ENCODE measurements at places on chromosomes 1 and 21.
A peak's percentile ranks its signal among the peaks of the same experiment; 100 is the strongest.

- peak; percentile 92 for DNase-seq
Measured at GRCh38 chr1:53681977-53682685, 56.8 kb downstream of the GLIS1 start.

DNA sequence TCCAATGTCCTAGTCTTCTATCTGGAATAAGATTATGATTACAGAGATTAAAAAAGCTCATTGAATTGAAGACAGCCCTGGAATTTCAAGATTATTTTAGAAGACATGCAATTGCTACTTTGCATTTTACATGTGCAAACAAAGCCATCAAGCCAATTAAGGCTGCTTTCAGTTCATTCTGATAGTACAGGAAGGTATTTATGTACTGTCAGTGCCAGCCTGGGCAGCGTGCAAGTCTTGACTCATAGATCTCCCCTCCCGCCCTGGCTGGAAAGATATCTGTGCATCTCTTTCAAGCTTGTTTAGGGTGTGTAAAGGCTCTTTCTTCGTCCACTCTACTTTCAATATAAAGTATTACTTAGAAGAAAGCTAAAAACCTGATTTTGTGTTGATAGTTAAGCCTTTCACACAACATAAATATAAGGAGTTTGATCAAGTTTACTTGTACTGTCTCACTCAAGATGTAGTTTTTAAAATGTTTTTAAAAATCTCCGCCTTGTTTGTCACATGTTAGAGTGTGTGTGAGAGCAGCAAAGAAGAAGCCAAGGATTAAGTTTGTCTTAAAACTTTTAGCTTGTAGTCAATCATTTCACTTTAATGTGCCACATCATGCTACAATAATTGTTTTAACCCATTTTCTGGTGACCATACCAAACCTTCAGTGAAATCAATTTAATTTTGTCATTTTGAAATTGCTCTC lies 13.6 kb upstream of the LYPLAL1 start:
- no peak for DNase-seq

DNA sequence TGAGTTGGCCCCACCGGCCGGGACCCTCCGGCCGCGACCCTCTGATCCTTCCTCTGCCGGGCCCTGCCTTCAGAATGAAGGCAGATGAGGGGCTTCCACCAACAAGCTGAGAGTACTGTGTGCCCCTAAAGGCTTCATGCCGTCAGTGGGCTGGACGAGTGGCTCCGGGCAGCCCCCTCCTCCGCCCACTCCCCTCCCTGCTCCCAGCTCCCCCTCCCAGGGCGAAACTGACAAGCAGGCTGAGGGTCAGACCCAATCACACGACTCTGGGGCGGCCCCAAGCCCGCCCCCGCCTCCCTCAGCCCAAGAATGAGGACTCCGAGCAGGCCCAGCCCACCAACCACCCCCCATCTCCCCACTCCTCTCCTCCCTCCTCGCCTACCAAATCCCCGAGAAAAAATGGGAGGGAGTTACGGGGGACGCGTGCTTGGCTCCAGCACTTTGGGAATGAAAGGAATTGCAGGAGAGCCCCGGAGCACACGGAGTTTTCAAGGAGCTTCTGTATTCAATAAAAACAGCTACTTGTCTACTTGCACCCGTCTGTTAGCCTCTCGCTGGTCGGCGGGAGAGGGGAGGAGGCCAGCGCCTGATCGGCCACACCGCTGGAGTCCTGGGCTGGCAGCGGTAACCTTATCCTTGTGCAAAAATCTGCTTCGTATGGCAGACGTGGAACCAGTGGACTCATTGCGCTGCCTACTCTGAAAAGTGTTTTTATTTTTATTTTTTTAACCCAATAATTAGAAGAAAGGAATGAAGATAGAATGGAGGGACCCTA lies at the start of gene COL11A1:
COL11A1 (minus strand) TSS at position 147 of the 775 bp plus-strand sequence. CDS start 344 bp downstream, outside the sequence.
- peak; percentile 85 for DNase-seq

DNA sequence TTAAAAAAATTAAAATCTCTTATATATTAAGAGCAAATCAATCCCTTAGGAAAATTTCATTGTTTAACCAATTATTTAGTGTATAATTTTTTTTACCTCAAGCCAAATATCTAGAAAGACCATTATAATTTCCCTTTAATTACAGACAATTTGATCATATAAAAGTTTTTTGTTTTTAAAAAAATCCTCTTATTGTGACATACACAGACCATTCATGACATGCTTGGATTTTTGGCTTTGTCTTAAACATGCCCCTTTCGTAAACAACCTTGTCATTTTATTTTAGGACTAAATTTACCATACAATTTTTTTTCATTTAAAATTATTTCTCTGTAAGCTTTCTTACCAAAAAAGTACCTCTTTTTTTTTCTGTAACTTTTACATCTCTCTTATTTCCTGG lies 14.2 kb upstream of the CYP4B1 start:
- DNase-seq: no peak

- DNase-seq: peak; percentile 19
Measured at GRCh38 chr1:80218112-80218511, 1211.6 kb upstream of the ADGRL4 start.

DNA sequence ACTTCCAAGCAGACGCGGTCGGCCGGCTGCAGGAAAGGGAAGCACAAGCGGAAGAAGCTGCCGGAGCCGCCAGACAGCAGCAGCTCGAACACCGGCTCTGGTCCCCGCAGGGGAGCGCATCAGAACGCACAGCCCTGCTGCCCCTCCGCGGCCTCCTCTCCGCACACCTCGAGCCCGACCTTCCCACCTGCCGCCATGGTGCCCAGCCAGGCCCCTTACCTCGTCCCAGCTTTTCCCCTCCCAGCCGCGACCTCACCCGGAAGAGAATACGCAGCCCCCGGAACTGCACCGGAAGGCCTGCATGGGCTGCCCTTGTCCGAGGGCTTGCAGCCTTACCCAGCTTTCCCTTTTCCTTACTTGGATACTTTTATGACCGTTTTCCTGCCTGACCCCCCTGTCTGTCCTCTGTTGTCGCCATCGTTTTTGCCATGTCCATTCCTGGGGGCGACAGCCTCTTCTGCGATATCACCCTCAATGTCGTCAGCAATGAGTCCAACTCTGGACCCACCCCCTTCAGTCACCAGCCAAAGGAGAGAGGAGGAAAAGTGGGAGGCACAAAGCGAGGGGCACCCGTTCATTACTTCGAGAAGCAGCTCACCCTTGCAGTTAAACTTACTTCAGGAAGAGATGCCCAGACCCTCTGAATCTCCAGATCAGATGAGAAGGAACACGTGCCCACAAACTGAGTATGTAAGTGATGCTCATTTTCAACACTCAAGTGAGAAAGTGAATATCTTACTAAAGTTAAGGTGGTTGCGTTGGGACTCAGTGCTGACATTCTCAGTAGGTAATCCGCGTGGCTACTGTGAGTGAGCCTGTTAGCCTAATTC lies 25.5 kb downstream of the UTS2 start:
- peak; percentile 22 for DNase-seq

DNA sequence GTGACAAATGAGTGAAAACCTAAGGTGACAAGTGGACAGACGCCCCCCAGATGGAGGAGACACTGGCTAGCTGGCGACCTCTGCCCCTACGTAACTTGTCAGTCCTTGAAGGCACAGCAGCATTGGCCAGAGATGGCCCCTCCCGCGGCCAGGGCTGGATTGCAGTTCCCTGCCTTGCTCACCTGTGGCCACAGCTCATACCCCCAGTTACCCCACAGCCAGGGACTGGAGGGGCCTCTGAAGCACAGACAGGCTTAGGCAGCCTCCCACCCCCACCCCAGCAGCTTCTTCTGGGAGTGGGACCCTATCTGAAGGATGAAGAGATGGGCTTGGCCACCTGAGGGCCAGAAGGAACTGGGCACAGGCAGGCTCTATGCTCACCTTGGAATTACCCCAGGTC lies 3.7 kb downstream of the HES3 start:
- peak; percentile 68 for DNase-seq

GRCh38 chr1:159598196-159598595 lies 10.6 kb downstream of the APCS start:
- no peak for DNase-seq

- no peak for DNase-seq
Measured at GRCh38 chr1:116006486-116006964, 30.2 kb downstream of the SLC22A15 start.

DNA sequence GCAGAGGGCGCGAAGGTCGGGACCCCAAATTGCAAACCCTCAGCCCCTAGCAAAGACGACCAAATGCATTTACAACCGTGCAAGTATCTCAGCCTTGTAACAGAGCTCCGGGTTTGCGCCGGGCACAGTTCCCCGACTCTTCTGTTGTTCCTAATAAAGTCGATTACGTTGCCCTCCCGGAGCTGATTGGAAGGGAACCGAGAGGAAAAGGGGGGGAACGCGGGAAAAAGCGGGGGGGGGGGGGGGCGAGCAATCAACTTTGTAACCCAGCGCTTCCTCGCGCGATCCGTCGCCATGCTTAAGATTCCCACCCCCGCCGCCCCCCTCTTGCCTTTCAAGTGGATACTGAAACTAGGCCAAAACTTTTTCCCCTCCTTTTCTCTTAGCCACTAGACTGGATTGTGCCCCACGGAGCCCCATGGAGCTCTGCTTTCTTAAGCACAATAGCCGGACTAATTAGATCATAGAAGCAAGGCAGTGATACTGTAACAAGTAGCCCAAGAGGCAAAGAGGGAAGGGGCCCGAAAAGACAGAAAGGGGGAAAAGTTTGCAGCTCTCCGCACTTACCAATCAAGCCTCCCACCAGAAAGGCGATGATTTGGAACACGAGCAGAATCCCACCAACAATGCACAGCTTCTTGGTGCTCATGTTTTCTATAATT lies 565 bp downstream of the WLS start:
- DNase-seq: peak; percentile 75

DNA sequence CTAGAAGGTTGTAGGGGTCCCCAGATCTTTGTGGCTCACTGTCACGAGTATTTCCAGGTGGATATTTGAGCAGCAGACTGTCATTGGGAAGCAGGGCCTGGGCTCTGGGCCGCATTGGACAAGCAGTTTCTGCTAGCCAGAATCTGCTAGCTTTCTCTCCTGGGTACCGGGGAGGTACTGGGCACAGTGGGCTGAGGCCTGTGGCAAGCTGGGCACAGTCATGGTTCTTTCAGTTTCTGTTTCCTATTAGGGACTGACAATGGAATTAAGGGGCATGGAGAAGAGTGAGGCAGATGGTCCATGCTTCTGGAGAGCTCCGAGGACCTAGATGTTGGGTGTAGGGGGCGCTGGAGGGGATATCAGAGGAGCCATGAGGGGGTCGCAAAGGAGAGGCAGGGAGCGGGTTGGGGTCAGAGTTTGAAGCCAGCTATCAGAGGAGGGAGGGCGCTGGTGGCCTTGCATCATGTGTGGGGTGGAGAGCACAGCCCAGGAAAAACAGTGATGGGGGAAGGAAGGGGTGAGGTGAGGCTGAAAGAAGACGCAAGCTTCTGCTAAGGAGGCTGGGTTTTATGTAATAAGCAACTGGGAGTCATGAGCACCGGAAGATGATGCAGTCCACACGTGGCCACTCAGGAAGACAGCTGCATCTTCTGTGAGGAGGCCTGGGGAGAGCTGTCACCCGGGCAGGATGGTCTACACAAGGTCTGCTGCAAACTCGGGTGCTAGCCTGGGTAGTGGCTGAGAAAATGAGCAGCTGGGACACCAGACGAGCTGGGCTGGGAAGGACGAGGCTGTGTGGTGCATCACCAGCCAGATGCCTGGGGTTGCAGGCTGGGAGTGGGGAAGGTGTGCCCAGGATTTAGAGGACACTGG lies 72.7 kb downstream of the IER5 start:
- DNase-seq: no peak

- peak; percentile 58 for DNase-seq
Measured at GRCh38 chr21:42638266-42638863, 15.1 kb upstream of the PDE9A start.

GRCh38 chr1:171292799-171293198 lies 21.2 kb upstream of the FMO4 start:
- no peak for DNase-seq

- no peak for DNase-seq
Measured at GRCh38 chr1:93288558-93288957, 57.1 kb upstream of the DR1 start.

DNA sequence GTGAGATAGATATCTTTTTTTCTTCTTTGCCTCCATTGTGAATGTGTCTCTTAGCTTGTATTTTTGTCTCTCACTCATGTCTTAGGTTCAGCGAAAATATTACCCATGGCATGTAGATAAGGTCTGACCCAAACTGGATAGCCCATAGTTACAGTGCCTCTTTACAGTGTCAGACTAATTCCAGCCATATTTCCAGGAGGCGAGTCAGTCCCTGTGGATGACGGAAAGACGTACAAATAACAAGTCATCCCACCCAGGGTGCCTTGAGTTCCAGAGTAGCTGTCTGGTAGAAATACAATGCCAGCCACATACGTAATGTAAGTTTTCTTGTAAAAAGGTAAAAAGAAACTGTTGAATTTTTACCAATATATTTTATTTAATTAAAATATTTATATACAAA lies 157.3 kb downstream of the ZNF281 start:
- DNase-seq: no peak

GRCh38 chr21:45831991-45832740 lies 149.4 kb upstream of the COL6A1 start:
- no peak for DNase-seq

- no peak for DNase-seq
Measured at GRCh38 chr1:41773144-41773591, 145.6 kb downstream of the HIVEP3 start.

DNA sequence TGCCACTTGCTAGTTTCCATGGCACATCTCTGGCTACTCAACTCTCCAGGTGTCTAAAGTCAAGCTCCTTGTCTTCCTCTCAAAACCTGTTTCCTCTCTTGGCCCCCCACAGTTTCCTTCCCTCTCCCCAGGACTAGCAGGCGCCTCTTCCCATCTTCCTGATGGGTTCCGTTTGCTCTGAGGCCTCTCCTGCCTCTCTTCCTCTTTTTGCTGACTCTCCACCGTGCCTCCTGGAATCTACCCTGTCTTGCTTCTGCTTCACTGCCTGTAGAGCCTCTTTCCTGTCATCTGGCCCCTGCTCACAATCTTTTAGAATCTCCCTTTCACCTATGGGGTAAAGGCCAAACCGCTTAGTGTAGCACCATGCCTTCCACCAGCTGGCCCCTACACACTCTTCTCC lies 21.8 kb upstream of the LHX4 start:
- DNase-seq: no peak

DNA sequence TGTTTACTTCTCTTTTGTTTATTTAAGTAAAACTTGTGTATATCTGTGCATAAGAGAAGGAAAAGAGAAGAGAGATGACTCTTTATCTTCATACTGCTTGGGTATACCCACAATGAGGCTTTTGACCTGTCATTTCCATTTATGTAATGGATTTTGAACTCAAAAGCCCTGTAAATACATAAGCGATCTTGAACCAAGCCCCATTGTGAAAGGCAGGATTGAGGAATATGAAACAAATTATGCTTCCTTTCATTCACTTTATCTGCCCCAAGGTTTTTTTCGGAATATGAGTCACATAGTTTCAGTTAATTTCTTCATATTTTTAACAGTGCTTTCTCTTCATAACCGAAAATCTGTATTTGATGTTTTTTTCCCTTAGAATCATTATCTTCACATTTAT lies 21.4 kb downstream of the CNST start:
- no peak for DNase-seq

DNA sequence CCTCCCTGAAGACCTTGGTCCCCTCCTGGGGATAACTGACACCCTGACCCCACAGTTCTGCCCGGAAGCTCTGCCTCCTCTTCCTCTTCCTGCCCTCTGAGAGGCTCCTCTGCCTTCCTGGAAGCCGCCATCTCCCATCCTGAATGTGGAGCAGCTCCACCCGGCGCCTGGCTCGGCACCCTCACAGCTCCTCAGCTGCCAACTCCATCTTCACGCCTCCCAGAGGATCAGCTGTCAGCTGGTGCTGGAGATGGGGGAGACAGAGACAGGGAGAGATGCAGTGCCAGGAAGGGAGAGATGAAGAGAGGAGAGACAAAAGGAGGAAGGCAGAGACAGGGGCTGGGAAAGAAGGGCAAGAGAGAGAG lies 210.4 kb upstream of the CSF3R start:
- no peak for DNase-seq

All from H7 (cell line).